Stimulated activated CD8-positive, alpha-beta memory T cell treated with anti-CD3 and anti-CD28 coated beads, Interleukin-7, amount 100 ng/mL, for 24 hours (primary cell): ENCODE measurements at places on chromosomes 5 and 9.

DNA sequence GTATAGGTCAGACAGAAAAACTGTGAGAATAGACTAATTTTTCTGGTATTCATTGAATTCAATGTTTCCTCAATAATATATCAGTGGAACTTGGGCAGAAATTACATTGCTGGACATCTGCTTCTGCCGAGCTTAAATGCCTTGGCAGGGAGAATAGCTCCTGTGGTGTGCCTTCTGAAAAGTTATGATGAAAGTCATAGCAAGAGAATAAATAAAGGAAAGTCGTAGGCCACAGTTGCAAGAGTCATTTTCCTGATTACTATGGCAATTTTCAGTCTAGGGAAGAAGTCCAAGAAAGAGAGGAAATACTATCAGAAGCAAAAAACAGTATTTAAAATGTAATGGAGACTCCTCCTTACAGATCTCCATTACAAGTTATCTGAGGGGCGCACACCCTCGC, 1596.1 kb upstream of the WWC1 start:
- no peak for DNase-seq

DNA sequence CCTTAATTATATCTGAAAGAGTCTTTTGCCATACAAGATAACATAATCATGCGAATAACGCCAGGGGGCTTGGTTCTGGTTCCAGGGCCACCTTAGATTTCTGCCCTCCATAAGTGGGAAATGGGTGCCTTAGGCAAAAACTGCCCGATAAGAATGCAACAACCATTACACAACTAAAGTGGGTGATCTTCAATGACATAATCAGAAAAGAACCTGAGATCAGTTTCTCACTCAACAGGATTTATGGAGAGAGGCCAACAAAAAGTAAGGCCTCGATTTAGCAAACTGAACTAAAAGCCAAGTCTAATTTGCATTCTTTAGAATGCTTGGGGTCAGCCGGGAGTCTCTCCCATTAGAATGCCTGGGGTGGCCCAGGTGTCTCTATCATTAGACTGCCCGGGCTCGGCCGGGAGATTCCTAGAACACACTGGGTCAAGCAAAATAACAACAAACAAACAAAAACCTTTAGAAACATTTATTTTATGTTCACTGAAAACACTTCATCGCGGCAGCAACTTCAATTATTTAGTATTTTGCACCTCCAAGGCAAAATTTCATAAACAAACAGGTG, 194.8 kb downstream of the AUH start:
- no peak for DNase-seq

DNA sequence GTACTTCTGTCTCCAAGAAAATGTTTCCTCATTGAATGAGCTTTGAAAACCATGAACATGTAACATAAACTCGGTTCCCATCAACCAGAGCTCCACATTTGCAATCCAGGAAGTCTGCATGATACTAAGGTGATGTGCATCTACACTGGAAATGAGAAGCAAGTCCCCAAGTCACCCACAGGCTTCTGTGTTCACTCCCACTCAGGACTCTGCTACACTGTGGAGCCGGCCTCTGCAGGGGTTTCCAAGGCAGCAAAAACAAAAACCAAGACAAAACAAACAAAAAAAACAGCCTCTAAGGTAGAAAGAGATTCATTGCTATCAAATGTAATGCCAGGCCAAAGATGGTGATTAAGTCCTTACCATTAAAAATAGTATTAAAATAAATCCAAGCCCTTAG, 593.7 kb downstream of the IRX1 start:
- DNase-seq, result no peak

- no peak for DNase-seq
These were observed 399 bp downstream of the NDUFA2 start for GRCh38 chr5:140647042-140647419.

- no peak for DNase-seq
These were observed 330.4 kb upstream of the KLF4 start for GRCh38 chr9:107819772-107820565.

DNA sequence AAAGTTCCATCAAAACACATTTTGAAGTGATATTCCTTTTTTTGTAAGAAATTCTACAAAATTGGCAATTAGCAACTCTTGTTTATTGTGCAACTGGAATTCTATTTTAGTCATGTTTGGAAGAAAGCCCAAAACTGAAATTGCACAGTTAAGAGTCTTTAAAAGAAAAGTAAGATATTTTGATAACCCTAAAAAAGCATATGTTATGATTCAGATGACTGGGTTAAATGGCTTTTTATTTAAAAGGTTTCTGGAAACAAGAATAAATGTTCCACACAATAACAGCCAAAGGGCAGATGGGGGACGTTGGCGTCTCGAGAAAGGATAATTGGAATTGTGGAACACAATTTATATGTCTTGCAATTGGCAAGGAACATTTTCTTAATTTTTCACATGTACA, 275.2 kb downstream of the CDH9 start:
- no peak for DNase-seq

GRCh38 chr9:87445646-87446045, 52.0 kb upstream of the DAPK1 start:
- DNase-seq, result no peak
